ENCODE measurements at places on chromosomes 5 and 9.

DNA sequence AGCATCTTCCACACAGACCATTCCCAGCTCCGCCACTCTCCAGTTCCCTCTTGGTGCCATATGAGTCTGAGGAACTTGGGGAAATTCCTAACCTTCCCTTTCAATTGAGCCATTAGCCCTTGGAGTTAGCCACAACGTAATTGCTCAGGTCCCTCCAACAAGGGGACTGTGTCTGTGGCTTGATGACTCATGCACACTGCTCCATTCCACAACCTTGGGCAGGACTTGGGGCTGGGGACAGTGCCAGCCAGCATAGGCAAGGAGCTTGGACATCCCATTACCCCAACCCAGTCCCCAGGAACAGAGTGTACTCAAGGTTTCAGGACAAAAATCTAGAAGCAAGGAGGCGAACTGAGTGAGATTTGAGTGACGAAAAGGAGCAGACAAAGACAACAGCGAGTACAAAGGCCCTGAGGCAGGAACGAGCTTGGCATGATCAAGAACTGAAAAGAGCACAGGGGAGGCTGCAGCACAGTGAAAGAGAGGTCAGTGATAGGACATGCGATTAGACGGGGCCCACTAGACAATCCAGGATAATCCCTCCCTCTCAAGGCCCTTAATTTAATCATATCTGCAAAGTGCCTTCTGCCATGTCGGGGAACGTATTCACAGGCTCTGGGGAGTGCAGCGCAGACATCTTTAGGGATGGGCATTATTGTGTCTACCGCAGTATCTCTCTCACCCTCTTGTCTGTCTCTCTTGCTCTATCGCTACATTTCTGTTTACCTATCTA lies 16.0 kb upstream of the JADE2 start:
- no peak for DNase-seq

DNA sequence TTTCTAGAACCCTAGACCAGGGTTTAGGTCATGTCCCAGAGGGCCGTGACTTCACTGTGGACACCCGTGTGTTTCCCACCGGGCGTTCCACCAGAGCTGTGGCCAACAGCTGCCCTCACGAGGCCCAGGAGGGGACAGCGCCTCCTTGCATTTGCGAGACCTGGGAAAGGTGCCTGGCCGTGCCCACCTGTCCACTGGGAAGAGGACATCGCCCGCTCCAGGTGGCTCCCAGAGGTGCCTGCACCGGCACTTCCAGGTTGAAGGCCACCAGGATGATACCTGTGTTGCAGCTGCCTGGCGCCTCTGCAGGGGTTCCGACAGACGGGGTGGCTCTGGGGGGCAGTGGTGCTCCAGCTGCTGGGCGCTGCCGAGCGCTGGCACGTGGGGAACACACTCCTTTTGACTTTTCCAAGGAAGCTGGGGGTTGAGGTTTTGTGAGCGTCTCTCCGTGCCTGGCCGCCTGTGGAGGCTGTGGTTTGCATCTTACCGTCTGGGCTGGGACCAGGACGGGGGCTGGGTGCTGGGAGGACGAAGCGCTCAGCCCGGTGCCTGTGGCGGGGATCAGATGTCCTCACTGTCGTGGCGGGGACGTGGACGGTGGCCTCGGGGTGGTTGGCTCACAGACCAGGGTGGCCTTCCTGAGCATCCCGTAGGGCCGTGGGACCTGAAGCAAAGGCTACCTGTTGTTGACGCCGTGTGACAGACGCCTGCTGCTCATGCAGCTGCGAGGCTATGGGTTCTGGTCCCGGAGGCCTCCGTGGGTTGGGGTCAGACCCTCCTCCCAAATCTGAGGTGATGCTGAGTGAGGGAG lies 19.2 kb downstream of the NKD2 start:
- DNase-seq: no peak

- DNase-seq: no peak
These were observed 67.1 kb downstream of the EPB41L4B start for GRCh38 chr9:109253637-109254284.

GRCh38 chr5:54838843-54839242 lies 146.6 kb downstream of the ESM1 start:
- no peak for DNase-seq

DNA sequence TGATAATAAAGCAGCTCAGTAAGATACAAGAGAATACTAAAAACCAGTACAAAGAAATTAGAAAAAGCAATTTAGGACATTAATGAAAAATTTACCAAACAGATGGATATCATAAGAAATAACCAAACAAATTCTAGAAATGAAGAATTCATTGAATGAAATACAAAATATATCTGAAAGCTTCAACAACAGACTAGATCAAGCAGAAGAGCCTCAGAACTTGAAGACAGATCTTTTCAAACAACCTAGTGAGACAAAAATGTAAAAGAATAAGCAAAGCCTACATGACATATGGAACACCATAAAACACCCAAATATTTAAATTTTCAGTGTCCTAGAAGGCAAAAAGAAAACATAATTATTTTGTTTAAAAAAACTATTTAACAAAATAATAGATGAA lies 66.9 kb downstream of the SKIC3 start:
- DNase-seq: no peak

- DNase-seq: no peak
These were observed 482.1 kb downstream of the SEMA5A start for GRCh38 chr5:9063615-9064245.

DNA sequence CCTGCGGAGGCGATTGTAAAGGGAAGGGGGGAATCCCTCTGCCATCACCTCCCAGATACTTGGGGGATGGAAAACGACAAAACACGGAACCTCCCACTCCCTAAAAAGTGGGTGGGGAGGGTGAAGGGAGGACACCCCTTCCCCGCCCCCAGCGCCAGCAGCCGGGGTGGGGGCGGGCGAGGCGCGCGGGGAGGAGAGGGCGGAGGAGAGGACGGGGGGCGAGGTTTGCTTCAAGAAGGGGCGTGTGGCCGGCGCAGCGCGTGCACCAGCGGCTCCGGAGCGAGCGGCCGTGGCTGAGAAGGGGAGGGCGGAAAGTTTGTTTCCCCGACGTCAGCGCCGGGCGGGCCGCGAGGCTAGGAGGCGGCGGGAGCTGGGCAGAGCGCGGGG lies at the start of gene PRRX2:
TSS of gene PRRX2 (plus strand) at position 259 of the 387 bp plus-strand sequence. CDS start 221 bp downstream, outside the sequence.
- DNase-seq: no peak

GRCh38 chr5:35780236-35780635 lies 76.5 kb upstream of the IL7R start:
- DNase-seq: no peak

DNA sequence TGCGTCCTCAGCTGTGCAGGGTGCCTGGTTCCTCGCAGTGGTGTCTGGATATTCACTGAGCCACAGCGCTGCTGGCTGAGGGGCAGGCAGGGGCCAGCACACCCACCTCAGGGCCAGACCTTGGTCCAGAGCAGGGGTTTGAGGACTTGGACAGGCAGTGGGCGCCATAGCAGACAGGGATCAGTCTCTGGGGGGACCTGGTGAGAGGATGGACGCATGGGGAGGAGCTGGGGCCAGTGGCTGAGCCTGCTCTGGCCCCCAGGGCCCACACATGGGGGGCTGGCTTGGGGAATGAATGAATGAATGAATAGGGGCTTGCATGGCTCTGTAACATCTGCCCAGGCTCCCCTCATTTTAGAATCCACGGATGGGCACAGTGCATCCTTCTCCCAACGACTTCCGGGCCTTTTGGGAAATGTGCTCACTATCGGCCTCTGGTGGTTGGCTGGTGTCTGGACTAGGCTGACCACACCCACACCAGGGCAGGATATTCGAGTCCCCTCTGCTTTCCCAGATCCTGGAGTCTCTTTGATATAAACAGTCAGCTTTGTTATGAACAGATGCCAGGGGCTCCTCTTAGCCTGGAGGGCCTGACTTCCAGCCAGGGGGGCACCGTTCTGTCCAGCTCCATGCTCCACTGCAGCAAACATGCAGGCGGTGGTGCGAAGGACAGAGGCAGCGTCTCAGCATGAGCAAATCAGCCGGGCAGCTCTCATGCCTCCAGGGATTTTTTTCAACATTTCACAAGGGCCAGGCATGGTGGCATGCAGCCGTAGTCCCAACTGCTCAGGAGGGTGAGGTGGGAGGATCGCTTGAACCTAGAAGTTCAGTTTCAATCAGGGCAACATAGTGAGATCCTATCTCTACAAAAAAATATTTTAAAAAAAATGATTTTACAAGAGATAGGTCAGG lies 62.6 kb downstream of the NEK6 start:
- peak; percentile 63 for DNase-seq

- DNase-seq: no peak
These were observed 327.2 kb downstream of the GLIS3 start for GRCh38 chr9:3972687-3973086.

All from inflammatory macrophage (primary cell).